Body of pancreas (tissue), 4 donors: ENCODE measurements at places on chromosomes 1 and 21. TPM values are rescaled to one million over a fixed set of nuclear protein-coding genes. Genes with fewer than 3 reads are reported as not detected.

RGS8 gene
- not detected for total RNA-seq

AMPD1 gene
- total RNA-seq, result not detected

RAB25 gene
- 66.7 TPM for total RNA-seq

TMEM269 gene
- not detected for total RNA-seq

DDX59 gene
- 15.6 TPM for total RNA-seq

SLC16A4 gene
- total RNA-seq, result 3.6 TPM

ARHGEF11 gene
- total RNA-seq, result 17.9 TPM

OR2M3 gene
- not detected for total RNA-seq

ST6GALNAC3 gene
- 1.3 TPM for total RNA-seq

GJA9 gene
- total RNA-seq, result not detected

TSPAN2 gene
- total RNA-seq, result 2.6 TPM

ZSWIM5 gene
- 4.4 TPM for total RNA-seq

SLC22A15 gene
- 7.9 TPM for total RNA-seq

AQP10 gene
- 0.26 TPM for total RNA-seq

COL24A1 gene
- not detected for total RNA-seq

WNT4 gene
- total RNA-seq, result 1.3 TPM

SPRR4 gene
- total RNA-seq, result not detected

CFAP57 gene
- 0.26 TPM for total RNA-seq

ASCL5 gene
- total RNA-seq, result 1.0 TPM

NBPF4 gene
- total RNA-seq, result not detected

SIPA1L2 gene
- 8.6 TPM for total RNA-seq

EFNA4 gene
- 5.6 TPM for total RNA-seq

CHIA gene
- total RNA-seq, result not detected
